Right lobe of liver (tissue), 6 donors: ENCODE measurements at places on chromosomes 1 and 21.

DNA sequence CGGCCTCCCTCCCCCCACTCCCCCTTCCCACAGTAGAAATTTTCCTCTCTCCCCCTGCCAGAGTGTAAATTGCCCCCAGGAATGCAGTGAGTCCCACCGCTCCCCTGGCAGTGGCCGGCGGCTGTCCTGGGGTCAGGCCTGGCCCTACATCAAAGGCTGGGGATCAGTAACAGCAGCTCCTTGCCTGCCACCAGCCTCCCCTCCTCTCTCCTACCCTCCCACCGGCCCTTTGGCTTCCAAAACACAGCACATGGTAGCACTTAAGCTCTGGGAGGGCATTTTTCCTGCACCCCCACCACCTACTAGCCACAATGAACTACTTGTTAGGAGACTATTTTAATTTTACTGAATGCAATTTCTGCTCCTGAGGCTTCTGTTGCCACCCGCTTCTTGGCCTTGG lies 9.0 kb upstream of the COL8A2 start:
- DNase-seq: no peak

DNA sequence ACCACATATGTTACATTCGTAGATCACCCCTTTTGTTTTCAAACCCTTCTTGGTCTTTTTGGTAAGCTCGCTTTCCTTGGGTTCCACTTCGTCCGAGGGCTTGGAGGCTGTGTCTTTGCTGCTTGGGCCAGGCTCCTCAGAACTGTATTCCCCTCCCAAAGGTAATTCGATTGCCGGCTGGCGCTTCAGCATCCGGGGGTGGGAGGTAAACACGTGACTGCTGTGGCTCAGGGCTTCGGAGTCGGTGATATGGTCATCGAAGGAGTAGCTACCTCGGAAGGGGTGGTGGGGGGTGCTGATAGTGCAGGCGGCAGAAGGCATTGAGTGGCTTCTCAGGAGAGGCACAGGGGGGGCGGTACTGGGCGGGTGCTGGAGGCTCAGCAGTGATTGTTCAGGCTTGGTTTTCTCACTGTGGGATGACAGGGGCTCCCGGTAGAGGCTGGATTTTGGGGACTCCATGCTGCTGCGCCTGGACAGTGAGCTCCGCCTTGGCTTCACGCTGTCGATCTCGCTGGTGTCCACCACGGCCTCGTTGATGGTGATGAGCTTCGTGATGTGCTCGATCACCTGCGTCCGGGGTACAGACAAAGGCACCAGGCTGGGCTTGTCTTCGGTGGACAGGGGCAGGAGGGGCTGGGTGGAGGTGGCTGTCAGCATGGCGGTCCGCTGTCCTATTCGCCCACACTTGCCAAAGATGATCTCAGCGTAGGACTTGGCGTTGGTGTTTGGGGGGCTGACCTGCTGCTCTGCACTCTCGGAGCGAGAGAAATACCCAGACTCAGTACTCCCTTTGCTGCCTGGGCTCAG lies 98.6 kb upstream of the EDN2 start:
- no peak for DNase-seq

- DNase-seq: no peak
Measured at GRCh38 chr1:195202241-195202640, 1406.0 kb downstream of the KCNT2 start.

DNA sequence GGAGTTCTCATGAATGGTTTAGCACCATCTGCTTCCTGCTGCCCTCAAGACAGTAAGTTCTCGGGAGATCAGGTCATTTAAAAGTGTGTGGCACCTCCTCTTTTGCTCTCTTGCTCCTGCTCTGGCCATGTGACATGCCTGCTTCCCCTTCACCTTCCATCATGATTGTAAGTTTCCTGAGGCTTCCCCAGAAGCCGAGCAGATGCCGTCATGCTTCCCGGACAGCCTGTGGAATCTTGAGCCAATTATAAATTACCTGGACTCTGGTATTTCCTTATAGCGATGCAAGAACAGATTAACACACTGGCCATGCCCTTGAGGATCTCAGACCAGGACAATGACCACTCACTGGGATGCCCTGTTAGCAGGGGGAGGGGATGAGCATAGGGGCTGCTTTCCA lies 212.3 kb downstream of the MATN1 start:
- DNase-seq: no peak

DNA sequence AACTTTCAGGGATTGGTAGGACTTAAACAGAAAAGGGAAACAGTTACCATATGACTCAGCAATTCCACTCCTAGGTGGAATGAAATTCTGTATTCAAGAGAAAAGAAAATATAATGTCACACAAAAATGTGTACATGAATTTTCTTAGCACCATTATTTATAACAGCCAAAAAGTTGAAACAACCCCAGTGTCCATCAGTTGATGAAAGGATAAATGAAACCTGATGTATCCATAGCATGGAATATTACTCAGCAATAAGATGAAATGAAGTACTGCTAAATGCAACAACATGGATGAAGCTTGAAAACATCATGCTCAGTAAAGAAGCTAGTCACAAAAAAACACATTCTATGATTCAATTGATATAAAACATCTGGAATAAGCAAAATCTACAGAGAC lies 15.5 kb downstream of the EEIG2 start:
- DNase-seq: no peak

GRCh38 chr1:51330331-51331201 lies at the start of gene TTC39A:
TTC39A (minus strand) TSS chr1:51330562; CDS start chr1:51330477, 85 bp downstream.
- DNase-seq: no peak

DNA sequence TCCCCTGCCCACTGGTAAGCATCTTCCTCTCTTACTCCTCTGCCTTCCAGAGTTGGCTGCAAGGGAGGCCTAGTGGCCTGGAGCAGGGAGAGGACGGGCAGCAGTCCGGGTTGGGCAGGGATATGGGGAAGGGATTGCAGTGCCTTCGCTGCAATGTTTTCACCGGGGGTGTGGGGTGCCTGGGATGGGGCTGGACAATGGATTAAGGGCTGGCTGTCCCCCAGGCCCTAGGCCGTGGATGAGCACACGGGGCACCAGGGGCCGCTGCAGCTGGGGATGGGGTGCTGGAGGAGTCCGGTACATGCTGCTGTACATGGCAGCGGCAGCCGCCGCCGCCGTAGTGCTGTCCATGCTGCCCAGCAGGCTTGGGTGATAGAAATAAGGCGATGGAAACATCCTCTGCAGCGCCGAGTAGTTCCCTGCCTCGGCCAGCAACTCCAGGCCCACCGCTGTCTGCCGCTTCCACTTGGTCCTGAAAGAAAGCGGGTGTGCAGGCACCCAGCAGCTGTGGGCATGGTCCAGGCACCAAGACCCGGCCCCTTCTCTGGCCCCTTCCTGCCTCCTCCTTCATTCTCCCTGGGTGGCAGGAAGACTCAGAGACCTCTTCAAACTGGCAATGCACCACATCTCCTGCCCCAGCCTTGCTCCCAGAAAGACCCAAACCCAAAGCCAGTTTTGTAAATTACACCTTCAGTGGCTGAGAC lies 4.8 kb downstream of the BARHL2 start:
- DNase-seq: no peak

DNA sequence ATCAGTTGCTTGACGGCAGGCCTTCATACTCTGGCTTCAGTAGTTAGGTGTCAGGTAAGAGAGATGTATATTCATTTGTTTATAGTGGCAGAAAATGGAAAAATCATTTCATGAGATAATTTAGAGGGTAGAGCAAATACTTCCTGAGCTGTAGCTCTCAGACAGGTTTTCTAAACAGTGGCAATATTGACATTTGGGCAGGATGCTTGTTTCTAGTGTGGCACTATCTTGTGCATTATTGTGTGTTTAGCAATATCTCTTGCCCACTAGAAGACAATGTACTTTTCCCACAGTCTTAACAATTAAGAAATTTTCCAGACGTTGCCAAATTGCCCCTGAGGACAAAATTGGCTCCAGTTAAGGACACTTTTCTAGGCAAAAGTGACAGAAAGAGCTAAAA lies 1143.1 kb downstream of the PLA2G4A start:
- DNase-seq: no peak

- no peak for DNase-seq
Measured at GRCh38 chr1:248802454-248802853, 23.3 kb downstream of the SH3BP5L start.

- no peak for DNase-seq
Measured at GRCh38 chr1:182145441-182145840, 83.9 kb upstream of the ZNF648 start.

DNA sequence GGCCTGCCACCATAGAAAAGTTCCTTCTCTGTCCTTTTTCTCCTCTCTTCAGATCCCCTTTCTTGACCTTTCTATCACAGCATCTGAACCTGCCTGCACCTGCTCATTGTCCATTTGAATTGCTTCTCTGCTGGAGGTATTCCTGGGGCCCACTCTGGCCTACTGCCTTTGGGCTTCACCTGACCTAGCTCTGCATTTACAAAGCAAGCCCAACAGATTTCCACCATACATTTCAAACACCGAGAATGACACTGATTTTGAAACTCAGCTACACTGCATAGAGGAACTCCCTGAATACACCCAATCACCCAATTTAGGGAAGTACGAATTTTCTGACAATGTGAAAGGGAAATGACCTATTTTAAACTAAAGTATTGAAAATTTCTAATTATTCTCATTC lies 284.5 kb upstream of the USP25 start:
- no peak for DNase-seq
